ENCODE measurements at places on chromosomes 16 and 17.

GRCh38 chr16:80984124-80984892 is 22.4 kb downstream of the CMC2 start:
- H3K27me3 ChIP-seq: no peaks in the 10 kb centered on the region
- DNase-seq: no peak
- peaks cover 5% of the 10 kb centered on the region for H3K36me3 ChIP-seq
- H3K4me3 ChIP-seq: no peak overlapping the region
- H3K27ac ChIP-seq: no peak overlapping the region

DNA sequence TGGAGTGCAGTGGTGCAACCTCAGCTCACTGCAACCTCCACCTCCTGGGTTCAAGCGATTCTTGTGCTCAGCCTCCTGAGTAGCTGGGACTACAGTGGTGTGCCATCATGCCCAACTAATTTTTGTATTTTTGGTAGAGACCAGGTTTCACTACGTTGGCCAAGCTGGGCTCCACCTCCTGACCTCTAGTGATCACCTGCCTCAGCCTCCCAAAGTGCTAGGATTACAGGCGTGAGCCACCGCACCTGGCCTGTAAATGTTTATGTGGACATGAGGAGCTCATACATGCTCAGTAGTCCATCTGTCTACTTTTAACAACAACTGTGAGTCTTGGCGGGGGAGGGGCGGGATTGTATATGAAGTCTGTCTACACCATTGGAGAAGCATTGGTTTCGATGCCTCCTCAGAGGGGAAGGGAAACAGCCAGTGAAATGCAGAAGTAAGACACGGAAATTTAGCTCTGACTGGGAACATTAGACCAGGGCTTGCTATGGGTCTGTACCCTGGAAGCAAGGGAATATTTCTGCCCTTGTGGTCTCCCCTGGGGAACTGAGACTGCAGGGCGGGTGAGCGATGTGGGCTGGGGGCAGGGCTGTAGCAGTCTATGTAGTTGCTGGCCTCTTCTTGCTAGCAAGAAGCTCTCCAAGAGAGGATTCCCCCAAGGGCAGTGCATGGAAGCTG is 9.3 kb downstream of the NUBP1 start:
- H3K4me3 ChIP-seq: no peak overlapping the region
- peaks cover 95% of the 10 kb centered on the region for H3K36me3 ChIP-seq

DNA sequence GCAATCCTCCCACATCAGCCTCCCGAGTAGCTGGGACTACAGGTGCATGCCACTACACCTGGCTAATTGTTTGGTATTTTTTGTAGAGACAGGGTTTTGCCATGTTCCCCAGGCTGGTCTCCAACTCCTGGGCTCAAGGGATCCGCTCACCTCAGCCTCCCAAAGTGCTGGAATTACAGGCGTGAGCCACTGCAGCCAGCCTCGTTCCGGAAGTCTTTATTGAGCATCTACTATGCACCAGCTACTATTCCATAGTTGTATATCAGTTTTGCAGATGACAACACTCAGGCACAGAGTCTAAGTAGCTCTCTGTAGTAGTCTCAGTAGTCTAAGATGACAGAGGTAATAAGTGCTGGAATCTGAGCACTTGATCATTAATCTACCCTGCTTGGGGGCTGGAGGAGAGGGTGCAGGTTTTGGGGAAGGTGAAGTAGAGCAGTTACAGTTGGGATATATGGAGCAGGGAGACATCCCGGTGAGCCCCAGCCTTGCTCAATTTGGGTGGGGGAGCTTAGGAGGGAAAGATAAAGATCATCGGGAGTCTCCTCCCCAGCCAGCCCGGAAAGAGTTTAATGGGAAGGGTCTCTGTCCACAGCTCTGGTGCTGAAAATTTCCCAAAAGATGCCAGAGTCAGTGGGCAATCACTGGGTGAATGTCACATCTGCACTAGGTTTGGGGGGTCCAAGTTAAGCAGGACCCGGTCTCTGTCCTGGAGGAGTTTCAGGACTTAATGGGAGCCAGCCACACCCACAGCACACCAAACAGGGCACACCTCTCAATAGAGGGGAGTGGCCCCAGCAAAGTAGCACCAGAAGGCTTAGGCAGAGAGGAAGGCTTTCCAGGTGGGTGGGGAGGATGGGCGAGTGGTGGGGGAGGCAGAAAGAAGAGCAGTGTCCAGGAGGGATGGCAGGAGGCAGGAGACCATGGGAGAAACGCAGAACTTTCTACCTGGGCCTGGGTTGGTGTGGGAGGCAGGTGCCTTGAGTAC is 1.7 kb downstream of the OTOP3 start:
- peaks cover 82% of the 10 kb centered on the region for H3K27me3 ChIP-seq
- peaks cover 11% of the 10 kb centered on the region for H3K4me1 ChIP-seq
- no peak overlapping the region for H3K27ac ChIP-seq
- H3K36me3 ChIP-seq: no peaks in the 10 kb centered on the region
- DNase-seq: no peak
- no peak overlapping the region for H3K4me3 ChIP-seq

- no peak overlapping the region for H3K4me3 ChIP-seq
- no peak for DNase-seq
- no peaks in the 10 kb centered on the region for H3K27me3 ChIP-seq
These were observed 5.3 kb upstream of the ENDOV start for GRCh38 chr17:80409626-80410025.

DNA sequence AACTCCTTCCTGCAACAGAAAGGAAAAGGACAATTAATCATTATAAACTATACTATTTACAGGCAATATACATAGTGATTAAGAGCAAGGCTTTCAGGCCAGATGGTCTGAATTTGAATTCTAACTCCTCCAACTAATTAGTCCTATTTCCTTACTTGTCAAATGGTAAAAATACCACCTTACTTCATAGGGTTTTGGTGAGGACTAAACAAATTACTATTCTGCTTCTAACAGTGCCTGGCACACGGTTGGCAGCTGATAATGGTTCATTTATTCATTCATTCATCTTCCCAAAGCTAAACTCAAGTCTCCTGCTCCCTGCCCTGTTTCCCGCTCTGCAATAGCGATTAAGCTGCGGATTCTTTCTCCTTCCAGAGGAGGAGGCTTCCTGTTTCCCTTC is 39.8 kb downstream of the DCUN1D3 start:
- H3K4me3 ChIP-seq: no peak overlapping the region
- H3K36me3 ChIP-seq: peaks cover 5% of the 10 kb centered on the region
- H3K27me3 ChIP-seq: no peaks in the 10 kb centered on the region
- DNase-seq: no peak
- no peak overlapping the region for H3K27ac ChIP-seq

Measured in sigmoid colon (tissue), 7 donors.